ENCODE measurements at places on chromosomes 6 and 20.

GRCh38 chr6:138806889-138807288, 11.0 kb downstream of the ECT2L start:
- DNase-seq = no peak

DNA sequence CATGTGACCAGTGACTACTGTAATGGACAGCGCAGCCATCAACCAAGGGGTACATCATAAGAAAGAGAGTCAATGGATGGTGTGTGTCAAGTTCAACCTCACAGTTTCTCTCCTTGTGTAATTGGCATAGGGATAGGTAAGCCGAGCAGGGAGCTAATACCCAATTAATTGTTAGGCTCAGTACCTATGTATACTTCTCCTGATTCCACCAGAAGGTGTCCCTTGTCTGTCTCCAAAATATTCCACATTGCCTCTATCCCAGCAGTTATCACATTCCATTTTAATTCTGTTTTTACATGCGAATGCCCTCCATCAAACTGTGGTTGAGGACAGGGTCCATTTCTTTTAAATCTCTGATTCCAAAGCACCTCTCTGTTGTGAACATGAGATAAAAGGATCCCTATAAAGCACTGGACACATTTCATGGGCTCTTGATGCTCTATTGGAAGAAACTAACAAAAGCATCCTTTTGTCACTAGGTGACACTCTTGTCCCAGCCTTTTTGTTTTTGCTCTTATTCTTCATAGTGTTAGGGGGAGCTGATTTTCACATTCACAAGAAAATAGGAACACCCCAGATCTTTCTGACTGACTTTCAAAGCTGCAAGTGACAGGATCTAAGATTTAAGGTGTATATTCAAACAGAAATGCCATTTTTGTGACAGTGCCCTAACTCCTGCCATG, 38.9 kb downstream of the FBXO9 start:
- DNase-seq = no peak

GRCh38 chr6:97705568-97705967, 422.6 kb upstream of the MMS22L start:
- DNase-seq = no peak

- no peak for DNase-seq
These were observed 6.1 kb downstream of the MYL9 start for GRCh38 chr20:36547186-36548005.

GRCh38 chr20:54254596-54254995, 46.7 kb downstream of the PFDN4 start:
- no peak for DNase-seq

GRCh38 chr6:13496513-13497190, 9.3 kb upstream of the GFOD1 start:
- no peak for DNase-seq

- DNase-seq = no peak
These were observed 22.1 kb downstream of the ADGRF5 start for GRCh38 chr6:46899659-46900058.

DNA sequence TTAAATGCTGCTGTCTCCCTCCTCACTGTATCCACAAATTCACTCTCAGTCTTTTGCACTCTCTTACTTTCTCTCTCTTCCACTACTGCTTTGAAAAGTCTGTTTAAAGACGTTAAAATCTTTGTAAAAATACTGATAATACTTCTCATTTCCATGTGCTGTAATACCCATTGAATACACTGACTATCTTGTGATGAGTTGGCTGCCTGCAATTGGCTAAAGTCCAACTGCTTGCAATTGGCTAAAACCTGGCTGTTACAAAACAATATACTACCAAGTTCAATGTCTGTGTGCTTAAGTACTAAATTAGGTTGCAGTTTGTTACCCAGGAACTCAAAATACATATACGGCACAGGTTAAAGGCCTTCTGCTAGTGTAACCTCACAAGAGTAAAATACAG, 264.8 kb downstream of the THBS2 start:
- no peak for DNase-seq

Measured in Caco-2 (cell line).